ENCODE measurements at places on chromosomes 7 and 10.

DNA sequence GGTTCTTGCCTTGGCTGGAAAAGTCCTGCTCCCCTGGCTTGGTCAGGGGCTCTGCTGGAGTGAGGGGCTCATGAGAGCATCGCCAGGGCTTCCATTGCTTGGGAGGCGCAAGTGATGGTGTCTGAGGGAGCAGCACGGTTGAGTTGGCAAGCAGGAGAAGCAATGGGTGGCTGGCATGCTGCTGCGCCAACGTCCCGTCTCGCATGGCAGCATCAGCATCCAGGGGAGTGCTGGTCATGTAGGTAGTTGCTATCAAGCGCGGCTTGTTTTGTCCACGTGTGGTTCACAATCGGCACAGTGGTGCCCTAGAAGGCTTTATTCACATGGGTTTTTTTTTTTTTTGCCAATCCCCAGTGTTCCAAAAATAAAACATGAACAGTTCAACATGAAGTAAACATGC lies 3.8 kb downstream of the PYROXD2 start:
- DNase-seq, result no peak

DNA sequence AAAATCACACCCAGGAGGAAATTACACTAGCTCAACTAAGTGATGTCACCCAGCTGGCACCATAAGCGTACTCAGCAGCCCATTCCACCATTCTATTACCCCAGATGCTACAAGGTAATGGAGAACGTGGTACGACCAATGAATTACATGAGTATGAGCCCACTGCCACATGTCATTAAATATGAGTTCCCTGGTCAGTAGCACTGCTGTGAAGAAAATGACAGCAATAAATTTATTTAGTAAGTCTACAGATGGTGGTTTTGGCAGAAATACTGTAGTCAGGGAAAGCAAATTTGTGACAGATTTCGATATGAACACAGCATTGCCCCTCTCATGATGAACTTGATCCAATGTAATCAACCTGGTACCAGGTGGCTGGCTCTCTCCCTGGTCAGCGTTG lies 154.2 kb downstream of the VWC2 start:
- no peak for DNase-seq

DNA sequence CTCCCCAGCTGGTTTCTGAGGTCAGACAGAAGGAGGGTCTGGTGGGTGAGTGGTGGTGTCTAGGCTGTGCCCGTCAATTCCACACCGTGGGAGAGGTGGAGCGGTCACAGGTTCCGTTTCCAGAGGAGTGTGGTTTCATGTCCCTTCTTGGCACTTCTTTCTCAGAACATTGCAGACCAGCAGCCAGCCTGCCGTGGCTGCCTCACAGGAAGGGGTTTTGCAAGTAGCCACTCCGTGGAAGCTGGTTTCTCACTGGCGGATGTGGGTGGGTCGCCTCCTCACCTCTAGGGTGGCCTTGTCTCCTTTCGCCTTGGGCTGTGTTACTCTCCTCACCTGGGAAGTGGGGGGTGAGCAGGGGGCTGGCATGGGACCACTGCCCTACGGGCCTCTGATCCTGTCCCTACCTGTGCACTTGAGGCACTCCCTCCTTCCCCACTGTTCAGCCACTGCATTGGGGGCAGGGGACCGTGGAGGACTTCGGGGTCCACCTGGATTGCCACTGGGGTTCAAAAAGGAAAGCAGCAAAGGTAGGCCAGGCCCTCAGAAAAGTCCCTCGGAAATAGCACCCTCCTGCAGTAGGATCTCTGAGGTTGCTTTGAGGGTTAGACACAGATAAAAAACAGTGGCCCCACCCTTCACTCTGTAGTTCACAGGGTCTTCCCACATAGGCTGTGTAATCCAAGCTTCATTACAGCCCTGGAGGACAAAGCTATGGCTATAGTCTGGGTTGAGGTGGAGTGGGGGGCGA lies 33.9 kb downstream of the TSPAN14 start:
- peak; percentile 79 for DNase-seq

DNA sequence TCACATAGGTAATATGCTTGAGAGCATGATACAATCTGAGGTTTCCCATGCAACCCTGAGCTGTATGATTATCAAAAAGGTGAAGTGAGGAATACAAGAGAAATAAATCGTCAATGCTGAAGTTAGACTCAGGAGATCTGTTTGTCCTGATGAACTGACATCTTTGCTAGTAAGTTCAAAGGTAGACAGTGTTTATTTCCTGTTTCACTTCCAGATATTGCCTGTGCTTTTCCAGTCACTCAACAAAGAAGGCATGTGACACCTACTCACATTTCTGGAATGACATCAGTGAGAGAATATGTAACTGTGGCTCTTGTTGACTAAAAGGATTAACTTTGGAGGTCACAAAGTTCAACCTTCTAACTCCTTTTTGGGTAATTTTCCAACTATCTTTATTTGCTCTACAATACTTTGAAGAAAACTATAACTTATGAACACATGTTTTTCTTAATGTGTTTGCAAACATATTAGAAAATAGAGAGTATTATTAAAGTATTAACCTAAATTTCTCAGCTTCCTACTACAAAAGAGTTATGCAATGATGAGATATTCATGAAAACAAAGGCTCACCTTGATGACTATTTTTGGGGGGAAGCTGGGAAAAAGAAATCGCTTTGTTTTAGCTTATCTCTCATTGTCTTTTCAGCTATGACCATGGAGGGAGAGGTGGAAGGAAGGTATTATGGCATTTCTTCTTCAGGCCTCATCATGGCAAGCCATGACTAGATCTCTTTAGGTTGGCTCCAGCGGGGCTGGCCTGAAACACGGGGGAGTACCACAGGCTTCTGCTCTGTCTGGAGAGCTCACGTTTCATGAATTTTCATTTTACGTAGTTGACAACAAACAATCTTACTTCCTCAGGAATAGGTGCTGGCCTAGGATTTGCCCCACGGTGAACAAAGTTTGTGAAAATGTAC lies 214.7 kb upstream of the SLC26A5 start:
- no peak for DNase-seq

DNA sequence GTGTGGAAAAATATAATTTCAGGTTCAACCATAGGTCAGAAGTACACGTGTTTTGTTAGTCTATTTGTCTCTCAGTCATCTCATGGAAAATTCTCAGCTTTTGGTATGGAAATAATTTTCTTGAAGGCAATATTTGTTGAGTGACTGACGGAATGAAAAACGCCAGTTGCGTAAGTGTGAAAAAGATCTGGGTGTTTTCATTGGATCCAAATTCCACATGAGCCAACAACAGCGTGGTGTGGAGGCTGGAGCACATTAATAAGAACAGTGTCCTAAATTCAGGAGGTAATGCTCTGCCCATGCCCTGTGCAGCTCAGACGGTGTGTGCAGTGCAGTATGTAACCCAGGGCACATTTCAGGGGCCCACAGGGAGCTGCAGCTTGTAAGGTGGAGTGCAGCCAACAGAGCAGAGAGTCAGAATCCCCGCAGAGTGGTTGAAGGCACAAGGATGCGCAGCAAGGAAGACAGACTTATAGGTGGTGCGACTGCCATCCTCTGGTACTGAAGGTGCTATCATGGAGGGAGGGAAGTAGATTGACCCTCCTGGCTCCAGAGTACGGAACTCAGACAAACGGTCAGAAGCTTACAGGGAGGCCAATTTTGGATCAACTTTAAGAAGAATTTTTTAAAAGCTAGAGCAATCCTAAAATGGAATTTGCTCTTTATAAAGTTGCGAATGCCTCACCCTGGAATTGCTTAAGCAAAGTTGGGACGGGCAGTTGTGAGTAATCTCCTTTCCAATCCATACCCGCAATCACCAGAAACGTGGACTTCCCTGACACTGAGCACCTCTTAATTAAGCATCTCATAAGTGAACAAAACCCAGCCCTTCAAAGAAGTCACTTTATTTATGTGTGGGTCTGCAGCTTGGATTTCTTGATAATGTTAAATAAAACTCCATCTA lies 38.0 kb downstream of the EGFR start:
- no peak for DNase-seq

DNA sequence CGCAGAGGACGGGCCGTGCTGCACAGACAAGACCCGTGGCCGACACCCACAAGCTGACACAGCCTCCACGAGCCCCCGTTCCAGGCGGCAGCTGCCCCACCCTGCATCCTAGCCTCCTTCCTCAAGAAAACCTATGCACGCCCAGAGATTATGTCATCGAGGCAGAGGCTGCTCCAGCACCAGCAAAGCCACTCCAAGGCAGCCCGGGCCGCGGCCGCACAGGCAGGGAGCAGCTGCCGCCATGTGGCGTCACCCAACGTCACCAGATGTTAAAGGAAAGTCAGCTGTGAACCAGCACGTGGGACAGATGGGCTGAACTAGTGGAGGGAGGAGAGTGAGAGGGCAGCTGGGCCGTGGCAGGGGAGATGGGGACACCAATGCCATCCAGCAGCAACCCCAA lies 59.8 kb downstream of the STK32C start:
- no peak for DNase-seq

- DNase-seq, result no peak
Measured at GRCh38 chr10:98338318-98338717, 70.3 kb upstream of the LOXL4 start.

DNA sequence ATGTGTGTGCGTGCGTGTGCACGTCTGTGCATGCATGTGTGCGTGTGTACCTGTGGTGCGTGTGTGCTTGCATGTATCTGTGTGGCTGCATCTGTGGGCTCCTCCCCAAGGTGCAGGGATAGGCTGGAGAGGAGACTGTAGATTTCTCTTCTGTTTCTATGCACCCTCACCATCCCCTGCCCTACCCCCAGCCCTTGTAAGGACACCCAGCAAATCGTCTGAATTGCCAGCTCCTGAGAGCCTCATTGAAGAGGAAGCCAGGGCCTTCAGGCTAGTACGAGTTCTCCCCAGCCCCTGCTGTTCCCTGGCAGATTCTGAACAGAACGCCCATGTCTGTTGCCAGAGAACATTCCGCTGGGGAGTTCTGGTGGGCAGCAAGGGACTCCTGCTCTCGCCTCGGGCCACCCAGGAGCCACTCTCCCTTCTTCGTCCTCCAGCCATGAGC lies 17.0 kb upstream of the TRIM8 start:
- no peak for DNase-seq

DNA sequence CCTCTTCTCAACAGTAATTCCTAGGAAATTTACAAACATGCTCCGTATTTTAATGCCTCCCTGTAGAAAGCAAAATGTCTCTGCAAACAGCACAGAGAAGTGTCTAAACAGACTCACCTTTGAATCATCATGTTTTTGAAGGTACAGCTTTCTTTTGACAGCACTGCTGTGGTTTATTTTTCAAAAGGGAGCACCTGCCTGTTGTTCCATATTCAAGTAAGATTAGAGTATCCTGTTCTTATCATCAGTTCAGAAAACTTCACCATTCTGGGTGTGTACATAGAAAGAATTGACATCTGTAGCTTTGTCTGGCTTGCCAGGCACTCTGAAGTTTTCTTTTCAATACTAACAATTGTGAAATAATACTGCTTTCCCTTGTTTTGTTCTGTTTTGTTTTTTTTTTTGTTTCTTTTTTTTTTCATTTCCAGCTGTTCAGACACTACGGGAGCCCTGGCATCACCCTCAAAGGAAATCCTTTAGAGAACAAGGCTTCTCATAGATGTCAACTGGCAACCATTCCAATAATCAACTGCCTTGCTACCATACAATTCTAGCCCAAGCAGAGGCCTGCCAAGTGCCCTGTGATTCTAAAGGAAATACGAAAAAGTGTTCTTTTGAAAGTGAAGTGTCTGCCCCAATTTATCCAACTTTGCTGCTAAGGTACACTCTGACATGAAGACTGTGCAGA lies 275.9 kb downstream of the PRPF18 start:
- DNase-seq, result no peak

- no peak for DNase-seq
Measured at GRCh38 chr7:40739257-40739656, 604.5 kb downstream of the SUGCT start.

DNA sequence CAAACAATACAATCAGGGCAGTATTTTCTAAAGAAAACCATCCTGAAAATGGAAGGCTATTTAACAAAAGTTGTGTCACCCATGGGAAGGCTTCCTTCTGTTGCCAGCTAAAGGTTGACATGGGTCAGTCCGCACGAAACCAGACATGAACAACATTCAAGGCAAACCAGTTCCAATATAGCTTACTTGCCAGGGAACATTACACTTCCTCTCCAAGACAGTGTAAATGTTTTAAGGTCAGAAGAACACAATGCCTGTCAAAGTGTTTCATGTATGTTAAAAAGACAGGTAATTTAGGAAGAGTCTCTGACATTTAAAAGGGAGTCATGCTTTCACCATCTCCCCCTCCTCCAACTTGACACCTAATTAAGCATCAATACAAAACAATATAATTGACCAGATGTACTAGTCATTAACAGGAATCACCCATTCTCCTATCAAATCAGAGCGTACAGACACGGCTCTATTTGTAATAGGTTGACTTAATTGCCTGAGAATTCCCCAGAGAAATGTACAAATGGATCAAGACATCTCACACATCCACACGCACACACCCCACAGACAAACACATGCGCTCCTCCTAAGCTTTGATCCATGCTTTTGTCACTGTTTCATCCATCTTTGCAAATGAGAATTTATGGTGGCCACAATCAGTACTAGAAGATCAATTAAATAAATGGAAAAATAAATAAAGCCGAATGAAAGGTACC lies 69.5 kb downstream of the CACNA2D1 start:
- no peak for DNase-seq

GRCh38 chr7:6330657-6331056 lies 58.2 kb upstream of the CYTH3 start:
- no peak for DNase-seq

DNA sequence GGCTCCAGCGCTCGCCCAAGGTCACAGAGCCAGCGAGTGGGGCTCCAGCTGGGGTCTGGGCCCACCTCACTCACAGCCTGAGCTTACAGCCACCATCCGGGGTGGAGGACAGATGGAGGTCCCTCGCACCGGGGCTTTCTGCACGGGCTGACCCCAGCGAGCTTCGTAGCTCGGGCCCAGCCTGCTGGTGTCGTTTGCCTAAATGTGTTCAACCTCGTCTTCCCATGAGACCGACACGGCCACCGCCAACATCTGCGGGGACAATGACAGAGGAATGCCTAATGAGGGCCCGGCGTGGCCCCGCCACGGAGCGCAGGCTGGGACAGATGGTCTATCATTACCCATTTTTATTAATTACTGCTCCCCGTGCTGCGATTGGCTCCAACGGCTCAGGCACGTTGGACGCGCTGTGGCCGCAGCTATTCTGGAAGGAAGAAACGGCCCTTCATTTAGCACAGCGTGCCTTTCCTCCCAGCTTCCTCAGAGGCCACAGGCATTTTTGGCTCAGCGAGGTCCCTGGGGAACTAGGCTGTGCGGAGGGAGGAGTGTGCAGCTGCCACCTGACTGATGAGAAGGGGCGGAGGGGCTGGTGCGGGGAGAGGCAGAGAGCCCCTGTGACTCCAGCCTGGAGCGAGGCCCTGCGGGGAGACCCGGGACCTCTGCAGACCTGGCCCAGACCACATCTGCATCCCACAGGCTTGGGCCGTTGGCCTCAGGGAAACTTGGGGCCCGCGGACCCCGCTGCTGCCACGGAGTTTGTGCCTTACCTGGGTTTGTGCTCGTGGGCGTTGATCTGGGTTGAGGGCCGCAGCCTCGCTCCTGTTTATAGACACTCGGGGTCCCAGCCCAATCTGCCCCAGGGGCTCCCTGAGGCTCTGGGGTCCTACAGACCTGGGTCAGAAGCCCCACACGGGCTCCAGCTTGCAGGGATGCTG lies 22.9 kb upstream of the ELFN1 start:
- no peak for DNase-seq

- no peak for DNase-seq
Measured at GRCh38 chr7:120526902-120527509, 254.0 kb downstream of the KCND2 start.

- DNase-seq, result peak; percentile 85
Measured at GRCh38 chr10:31317652-31318381, 1.2 kb upstream of the ZEB1 start.

GRCh38 chr7:8131694-8132605 lies 130.0 kb downstream of the ICA1 start:
- peak; percentile 26 for DNase-seq

Measured in activated CD8-positive, alpha-beta T cell treated with anti-CD3 and anti-CD28 coated beads for 36 hours (primary cell).